Stimulated activated CD4-positive, alpha-beta T cell treated with anti-CD3 and anti-CD28 coated beads, Interleukin-2, amount 100 ng/mL, for 4 hours (primary cell): ENCODE measurements at places on chromosomes 6 and 20.

DNA sequence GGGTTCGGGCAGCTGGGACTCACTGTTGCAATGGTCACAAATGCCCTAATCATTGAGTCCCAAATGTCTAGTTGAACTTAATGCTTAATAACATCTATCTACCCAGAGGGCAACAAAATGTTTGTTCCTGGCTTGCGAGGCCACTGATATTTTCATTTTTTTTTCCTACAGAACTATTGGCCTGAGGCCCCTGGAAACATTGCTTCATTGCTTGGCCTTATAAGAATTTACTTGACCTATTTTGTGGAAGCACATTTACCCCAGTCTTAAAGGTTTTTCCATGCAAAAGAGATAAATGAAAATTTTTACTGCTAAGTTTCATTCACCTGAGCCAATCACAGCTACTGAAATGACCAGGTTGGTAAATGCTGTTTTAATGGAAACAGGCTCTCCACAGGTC lies 133.1 kb upstream of the RIPOR2 start:
- DNase-seq: no peak

DNA sequence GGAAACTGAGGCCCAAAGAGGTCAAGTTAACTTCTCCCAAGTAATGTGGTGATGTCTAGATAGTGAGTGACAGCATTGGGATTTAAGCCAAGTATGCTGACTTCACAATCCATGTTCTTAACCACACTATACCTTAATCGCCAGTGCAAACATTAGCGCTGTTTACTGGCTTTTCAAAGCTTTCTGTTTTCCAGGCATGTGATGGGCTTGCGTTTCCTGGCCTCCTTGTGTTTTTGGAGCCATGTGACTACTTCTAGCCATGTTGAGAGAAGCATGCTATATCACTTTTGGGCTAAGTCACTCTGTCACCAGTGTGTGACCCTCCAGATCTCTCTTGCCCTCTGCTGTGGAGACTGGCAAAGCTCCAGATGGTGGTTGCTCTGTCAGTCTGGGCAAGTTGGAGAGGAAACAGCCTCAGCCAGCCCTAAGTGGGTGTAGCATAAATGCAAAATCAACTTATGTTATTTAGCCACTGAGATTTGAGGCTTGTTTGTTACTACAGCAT lies 76.9 kb downstream of the ANKRD6 start:
- no peak for DNase-seq

GRCh38 chr6:44833248-44833647 lies 445.7 kb downstream of the CDC5L start:
- DNase-seq: no peak

GRCh38 chr6:156557251-156557910 lies 219.8 kb upstream of the ARID1B start:
- no peak for DNase-seq

- DNase-seq: no peak
Measured at GRCh38 chr6:34358389-34358905, 34.0 kb downstream of the NUDT3 start.

DNA sequence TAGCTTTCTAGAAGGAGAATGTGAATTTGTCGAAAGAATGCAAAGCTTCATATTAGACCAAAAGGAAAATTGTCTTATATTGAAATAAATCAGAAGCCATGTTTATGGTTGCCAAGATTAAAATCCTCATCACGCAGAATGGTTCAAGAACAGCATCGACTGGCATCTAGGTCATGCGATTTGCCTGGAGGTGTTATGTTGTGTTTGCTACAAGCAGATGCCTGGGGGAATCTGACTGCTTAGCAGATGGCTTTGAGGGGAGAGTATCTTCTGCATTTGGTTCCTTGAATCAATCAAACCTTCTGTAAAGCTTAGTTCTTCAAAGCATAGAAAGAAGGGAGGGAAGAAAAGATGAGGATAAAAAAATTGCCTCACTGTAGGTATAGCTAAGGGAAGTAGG lies 585.8 kb downstream of the QKI start:
- no peak for DNase-seq

DNA sequence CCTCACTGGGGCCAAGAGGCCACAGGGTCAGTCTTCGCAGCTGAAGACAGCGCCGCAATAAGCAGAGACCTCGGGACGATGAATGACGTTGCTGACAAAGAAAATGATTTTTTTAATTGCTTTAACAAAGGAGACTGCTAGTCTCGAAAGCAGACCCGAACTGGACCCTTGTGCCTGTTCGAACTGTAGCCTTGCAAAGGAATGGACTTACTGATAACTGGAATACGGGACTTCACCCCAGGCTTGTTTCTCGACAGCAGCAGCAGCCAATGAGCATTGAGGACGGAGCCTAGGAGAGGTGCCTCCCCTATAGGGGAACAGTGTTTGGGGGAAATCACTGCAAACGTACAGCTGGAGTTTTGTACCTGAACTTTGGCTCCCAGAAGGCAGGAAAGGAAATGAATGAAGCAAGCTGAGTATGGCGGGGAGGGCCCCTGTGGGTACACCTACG lies 1.3 kb upstream of the TAF4 start:
- no peak for DNase-seq

DNA sequence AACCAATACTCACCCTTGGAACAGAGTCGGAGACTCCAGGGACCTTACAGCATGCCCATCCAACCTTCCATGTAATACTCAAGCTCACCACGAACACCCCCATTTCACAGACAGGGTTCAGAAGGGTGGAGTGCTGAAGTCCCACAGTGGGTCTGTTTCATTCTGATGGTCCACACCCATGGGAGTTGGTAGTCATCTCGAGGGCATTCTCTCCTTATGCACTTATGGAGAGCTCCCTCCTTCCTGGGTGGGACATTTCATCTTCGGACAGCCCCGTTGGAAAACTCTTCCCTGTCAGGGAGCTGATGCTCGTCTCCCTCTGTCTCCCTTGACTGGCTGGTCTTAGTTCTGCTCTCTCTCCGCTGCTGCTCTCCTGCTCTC lies 38.9 kb downstream of the COX4I2 start:
- DNase-seq: no peak

GRCh38 chr6:6711832-6712448 lies 123.4 kb downstream of the LY86 start:
- DNase-seq: no peak

DNA sequence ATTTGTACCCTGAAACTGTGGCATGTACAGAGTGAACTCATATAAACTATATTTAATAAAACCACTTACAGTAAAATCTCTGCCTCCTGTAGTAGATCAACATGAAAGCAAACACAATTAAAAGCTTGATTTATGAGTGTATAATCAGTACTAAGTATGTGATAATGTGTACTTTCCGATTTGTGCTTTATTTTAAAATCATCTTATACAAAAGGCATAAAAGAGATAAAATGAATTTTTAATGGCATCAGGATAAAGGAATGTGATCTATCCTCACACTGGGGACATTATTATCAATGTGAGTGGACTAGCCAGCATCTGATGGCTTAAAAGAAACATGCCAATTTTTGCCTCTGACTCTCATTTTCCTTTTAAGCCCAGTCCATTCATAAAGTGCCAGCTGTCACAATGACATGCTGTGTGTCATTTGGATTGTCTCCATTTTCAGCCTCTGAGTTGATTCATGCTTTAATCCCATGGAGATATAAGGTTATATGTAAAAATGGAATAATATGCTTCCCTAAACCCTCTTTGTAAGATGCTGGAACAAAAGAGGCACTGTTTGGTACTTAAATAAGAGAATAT lies 831.6 kb upstream of the EYS start:
- no peak for DNase-seq

- no peak for DNase-seq
Measured at GRCh38 chr20:49896204-49896603, 19.1 kb downstream of the SPATA2 start.

DNA sequence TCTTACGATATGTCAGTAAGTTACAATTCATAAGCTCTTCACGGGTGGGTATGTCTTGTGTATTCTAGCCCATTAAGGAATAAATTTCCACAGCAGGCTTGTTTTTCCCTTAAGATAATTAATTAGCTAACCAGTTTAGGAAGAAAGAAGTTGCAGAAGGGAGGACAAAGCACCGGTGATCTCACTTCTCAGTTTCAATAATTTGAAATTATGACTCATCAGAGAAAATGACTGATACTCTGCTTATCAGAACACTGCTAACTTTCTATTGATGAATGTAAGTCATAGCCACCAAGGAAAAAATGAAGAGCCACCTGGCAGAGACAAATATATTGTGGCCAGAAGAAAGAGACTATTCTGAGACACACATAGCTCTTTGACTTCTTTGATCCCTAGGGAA lies 35.0 kb upstream of the ENTPD6 start:
- no peak for DNase-seq

- DNase-seq: no peak
Measured at GRCh38 chr6:160163425-160163824, 41.8 kb downstream of the SLC22A1 start.

- no peak for DNase-seq
Measured at GRCh38 chr6:110859335-110859792, 15.2 kb upstream of the AMD1 start.

DNA sequence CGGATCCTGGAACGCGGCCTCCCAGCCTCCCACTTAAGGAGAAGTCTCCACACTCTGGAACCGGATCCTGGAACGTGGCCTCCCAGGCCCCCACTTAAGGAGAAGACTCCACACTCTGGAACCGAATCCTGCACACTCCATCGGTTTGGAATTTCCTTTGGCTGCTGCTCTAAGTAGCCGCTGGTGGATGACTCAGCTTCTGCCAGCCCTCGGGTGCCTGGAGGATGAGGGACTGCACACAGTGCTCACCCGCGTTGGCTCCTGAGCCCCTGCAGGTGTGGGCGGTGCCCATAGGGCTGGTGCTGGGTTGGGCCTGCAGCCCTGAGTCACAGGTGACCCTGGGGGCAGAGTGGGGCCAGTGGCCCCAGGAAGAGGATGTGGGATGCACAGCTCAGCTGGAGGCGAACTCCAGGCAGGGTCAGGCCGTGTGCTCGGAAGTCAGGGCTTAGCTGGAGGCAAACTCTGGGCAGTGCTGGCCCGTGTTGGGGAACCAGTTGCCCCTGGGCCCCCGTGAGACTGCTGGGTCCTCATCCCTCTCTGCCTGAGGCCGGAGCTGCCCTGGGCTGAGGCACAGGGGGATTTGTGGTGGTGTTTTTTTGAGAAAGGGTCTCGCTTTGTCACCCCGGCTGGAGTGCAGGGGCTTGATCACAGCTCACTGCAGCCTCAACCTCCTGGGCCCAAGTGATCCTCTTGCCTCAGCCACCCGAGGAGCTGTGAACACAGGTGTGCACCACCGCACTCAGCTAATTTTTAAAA lies 13.9 kb upstream of the TNFRSF6B start:
- no peak for DNase-seq

DNA sequence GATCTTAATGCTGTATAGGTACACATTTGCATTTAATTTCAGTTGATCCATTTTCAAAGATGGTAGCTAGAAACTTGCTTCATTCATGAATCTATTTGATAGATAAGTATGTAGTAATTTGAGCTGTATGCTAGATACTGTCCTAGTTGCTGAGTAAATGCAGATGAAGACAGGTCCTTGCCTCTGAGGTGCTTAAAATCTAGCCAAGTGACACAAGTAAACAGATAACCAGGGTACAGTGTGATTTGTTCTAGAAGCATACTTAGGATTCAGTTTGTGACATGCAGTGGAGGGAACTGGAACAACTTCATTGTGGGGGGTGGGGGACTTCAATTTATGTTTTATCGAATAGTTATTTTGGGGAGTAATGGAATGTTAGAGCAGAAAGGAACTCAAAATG lies 9.2 kb downstream of the CHMP4B start:
- DNase-seq: no peak

- DNase-seq: no peak
Measured at GRCh38 chr6:157531169-157531985, 150.4 kb downstream of the ZDHHC14 start.

- no peak for DNase-seq
Measured at GRCh38 chr6:19024737-19025136, 637.6 kb downstream of the RNF144B start.

DNA sequence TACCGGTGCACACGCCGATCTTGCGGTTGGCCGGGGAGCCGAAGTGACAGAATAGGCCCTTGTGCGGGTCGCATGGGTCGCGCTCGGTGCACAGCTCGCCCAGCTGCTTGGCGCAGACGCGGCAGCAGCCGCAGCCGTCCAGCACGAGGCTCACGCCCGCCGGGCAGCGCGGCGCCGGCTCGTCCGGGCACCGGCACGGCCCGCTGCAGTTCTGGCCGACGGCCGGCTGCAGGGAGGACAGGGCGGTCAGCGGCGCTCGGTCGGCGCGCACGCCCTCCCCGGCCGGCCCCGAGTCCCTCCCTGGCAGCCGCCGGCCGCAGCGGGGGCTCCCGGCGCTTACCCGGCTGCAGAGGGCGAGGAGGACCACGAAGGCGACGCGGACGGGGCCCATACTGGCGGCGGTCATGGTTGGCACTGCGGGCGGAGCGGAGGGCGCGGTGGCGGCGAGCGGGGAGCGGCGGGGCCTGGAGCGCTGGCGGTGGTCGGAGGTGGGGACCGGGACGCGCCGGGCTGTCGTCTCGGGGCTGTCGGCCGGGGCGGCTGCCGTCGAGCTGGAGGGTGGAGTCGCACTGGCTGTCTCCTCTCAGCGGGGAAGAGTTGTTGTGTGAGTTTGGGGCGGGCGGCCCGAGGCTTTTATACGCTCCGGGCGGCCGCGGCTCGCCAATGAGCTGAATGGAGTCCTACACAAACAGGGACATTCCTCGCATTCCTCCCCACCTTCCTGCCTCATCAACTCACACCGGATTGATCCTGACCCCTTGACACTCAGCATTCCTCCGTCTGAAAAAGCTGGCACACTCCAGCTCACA lies at the start of gene CCN2:
TSS of gene CCN2 (minus strand) at position 606 of the 809 bp plus-strand sequence. CDS start at position 406, 200 bp downstream.
- no peak for DNase-seq

GRCh38 chr6:125942672-125943527 lies 13.7 kb upstream of the HINT3 start:
- no peak for DNase-seq

GRCh38 chr6:144661116-144661806 lies 376.1 kb downstream of the UTRN start:
- no peak for DNase-seq

DNA sequence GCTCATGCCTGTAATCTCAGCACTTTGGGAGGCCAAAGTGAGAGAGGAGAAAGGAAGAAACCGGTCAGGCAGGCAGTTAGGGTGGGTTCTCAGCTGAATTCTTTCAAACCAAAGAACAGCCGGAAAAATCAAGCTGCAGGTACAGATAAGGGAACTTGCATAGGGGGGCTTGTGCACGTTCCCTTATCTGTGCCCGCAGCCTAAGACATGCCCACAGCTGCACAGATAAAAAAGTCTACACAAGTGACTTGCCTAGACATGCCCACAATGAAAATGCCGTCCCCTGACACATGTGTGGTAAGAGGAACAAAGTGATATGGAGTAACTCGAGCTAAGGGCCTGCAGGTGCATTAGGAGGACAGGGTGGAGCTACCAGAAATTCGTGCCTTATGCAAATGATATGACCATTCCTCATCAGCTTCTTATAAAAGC lies 175.8 kb upstream of the SALL4 start:
- no peak for DNase-seq

DNA sequence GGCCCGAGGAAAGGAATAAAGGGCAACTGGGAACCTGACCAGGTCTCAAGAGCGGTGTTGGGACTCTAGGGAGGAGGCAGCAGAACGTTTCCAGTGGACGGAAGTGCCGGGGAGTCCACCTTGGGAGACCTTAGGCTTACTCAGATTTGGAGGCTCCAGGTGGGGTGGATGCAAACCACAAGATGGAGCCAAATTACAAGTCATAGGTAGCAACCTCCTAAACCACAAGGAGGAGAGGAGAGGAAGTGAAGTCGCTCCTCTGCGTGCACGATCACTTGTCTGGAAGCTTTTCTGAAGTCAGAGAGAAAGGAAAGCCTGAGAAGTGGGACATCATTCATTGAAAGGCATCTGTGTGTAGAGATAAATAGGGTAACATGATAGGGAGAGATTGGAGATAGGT lies 9.3 kb downstream of the HLA-DOA start:
- DNase-seq: no peak
